ENCODE measurements at places on chromosomes 11 and 22. TPM values are rescaled to one million over a fixed set of nuclear protein-coding genes. Genes with fewer than 3 reads are reported as not detected.
A peak's percentile ranks its signal among the peaks of the same experiment; 100 is the strongest.

DNA sequence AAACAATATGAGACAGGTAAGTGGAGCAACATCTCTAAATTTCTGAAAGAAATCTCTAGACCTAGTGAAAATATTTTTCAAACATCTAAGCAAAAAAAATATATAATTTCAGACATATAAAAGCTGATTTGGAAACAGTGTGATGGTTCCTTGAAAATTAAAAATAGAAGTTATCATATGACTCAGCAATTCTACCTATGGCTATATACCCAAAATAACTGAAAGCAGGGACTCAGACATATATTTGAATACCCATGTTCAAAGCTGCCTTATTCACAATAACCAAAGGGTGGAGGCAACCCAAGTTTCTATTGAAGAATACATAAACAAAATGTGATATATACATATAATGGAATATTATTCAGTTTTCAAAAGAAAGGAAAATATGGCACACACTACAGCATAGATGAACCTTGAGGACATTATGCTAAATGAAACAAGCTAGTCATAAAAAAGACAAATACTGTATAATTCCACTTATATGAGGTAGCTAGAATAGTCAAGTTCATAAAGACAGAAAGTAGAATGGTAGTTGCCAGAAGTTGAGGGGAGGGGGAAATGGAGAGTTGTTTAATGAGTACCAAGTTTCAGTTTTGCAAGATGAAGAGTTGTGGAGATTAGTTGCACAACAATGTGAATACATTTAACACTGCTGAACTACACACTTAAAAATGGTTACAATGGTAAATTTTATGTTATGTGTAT is 300.4 kb downstream of the TTC28 start:
- H3K27me3 ChIP-seq, result no peaks in the 10 kb centered on the region
- H3K4me3 ChIP-seq, result no peak overlapping the region
- no peak overlapping the region for H3K27ac ChIP-seq
- no peak for DNase-seq

Gene CRYBB1
- total RNA-seq, result 0.86 TPM

DNA sequence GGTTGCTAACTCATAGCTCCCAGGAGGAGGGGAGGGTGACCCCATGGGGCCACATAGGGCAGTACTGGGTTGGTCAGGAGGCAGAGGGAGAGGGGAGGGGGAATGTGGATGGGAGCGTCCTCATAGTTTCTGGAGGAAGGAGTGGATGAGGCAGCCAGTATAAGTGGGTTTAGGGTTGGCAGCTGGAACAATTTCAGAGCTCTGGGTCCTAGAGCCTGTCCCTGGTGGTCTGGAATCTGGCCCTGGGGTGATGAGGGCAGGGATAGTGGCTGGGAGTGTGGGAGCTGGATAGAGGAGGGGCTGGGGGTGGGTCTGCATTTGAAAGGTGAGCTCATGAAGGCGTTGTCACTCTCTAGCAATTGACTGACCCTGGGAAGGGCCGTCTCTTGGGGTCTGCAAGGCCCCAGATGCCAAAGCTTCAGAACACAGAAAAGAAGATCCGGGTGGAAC is 5.3 kb upstream of the MRGPRG start:
- no peak overlapping the region for H3K4me3 ChIP-seq
- H3K27ac ChIP-seq, result no peak overlapping the region
- H3K4me1 ChIP-seq, result no peaks in the 10 kb centered on the region
- H3K27me3 ChIP-seq, result peaks cover 17% of the 10 kb centered on the region

DNA sequence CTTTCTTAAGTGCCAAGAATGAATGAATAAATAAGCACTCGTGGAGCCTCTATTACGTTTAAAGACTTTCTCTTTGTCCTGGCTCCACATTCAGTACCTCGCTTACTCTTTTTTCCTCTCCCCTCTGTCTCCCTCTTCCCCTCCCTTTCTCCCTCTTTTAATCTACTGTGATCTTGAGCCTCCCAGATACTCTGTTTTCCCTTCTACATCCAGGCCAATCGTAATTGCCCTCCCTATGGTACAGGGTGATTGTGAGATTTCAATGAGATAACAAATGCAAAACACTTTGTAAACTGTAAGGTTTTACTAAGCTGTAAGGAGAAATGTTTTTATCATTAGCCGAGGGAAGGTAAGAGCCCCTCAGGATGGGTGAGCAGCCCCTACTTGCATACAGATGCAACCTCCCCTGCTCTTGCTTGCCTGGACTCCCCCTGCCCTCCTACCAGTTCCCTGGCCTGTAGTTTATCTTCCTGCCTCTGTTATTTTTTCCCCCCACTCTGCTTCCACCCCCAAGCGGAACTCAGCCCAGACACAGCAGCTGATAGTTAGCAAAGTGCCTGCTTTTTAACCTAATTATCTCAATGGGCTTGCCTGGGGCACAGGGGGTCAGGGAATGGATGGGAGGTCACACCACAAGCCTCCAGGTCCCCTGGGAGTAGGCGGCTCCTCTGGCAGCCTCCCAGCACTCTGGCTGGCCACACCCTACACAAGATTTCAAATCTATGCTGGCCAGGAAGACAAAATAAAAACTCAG is 76.9 kb upstream of the CADM1 start:
- no peaks in the 10 kb centered on the region for H3K27me3 ChIP-seq
- no peak overlapping the region for H3K4me3 ChIP-seq
- H3K4me1 ChIP-seq, result peaks cover 3% of the 10 kb centered on the region

DNA sequence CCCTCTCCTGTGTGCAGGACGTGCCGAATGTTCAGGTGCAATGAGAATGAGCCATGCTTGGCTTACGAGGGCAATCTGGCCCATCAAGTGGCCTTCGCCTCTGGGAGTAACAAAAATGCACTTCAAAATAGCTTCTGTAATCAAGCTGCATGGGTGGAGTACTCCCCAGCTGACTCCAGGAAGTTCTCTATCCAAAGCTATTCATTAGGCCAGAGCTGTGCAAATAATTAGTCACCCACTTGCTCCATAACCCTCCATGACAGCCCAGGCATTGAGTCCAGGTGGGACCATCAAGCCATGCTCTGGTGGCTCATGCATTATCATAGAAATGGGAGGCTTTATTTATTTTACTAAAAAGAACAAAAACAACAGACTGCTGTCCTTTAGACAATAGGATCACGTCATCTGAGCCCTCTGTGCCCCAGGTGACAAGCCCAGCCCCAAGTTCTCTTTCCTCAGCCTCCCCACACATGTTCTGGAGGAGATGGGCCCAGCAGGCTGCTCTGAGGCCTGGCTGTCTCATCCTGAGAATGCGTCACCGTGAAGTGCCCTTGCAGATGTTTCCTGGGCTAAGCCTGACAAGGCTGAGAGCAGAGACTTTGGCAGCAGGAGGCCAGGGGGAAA is 244.7 kb downstream of the ETS1 start:
- DNase-seq, result no peak
- no peak overlapping the region for H3K4me3 ChIP-seq
- no peaks in the 10 kb centered on the region for H3K36me3 ChIP-seq
- peaks cover 8% of the 10 kb centered on the region for H3K4me1 ChIP-seq
- peak overlapping the region; percentile 23 for H3K27ac ChIP-seq
- H3K27me3 ChIP-seq, result no peaks in the 10 kb centered on the region

- no peak for DNase-seq
- H3K27me3 ChIP-seq, result no peaks in the 10 kb centered on the region
- H3K4me1 ChIP-seq, result no peaks in the 10 kb centered on the region
These were observed 19.1 kb downstream of the ABCC8 start for GRCh38 chr11:17457396-17458173.

Gene PDHX
- total RNA-seq, result 42.7 TPM

All from esophagus muscularis mucosa (tissue), 4 donors.